ENCODE measurements at places on chromosomes 4 and X.

GRCh38 chr4:82415922-82416365 is 14.3 kb downstream of the HNRNPDL start:
- DNase-seq = no peak

DNA sequence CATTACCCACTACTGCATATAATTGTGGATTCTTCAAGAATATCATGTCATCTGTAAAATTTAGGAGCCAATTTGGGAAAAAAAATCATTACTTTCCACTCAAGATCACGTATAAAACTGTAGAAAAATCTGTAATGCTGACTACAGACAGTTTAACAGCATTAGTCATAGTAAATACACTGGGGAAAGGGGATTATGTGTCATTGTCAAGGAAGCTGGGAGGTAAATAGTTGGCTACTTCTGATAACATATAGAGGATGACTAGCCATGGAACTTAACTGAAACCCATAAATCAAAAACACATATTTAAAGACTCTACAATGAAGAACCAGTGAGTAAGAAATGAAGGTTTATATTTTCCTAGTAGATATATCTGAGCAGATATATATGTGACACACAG is 1666.4 kb upstream of the IGFBP7 start:
- peak; percentile 57 for DNase-seq

GRCh38 chrX:53583571-53583970 is 102.9 kb downstream of the HUWE1 start:
- DNase-seq = no peak

GRCh38 chr4:39527296-39528060 is at the start of gene UGDH:
Gene UGDH, minus strand, starts transcription at chr4:39527439. Its CDS starts 5,927 bp downstream, at chr4:39521512.
- peak; percentile 98 for DNase-seq

GRCh38 chr4:140326395-140326993 is 47.0 kb upstream of the SCOC start:
- no peak for DNase-seq

- no peak for DNase-seq
Observed at GRCh38 chrX:40199704-40200103, 101.9 kb upstream of the BCOR start.

GRCh38 chr4:138053641-138054301 is 188.4 kb downstream of the SLC7A11 start:
- peak; percentile 68 for DNase-seq

DNA sequence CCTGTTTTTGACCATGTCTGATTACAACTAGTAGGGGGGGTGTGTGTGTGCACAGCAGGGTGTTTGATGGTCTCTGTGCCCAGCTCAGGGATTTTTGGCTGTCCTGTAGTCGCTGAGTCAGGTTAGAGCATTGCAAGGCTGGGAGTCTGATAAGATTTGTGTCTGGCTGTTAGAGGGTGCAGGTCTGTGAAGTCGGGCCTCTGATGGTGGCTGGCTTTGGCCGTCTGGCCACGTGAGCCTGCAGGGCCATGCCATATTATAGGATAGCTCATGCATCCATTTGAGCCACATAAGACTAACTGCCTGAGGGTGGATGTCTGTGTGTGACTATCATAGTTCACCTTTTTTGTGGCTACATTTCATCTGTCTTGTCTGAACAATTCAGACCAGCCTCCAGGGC is 4.9 kb downstream of the PORCN start:
- no peak for DNase-seq

- DNase-seq = no peak
Observed at GRCh38 chrX:39580043-39580442, 517.7 kb downstream of the BCOR start.

DNA sequence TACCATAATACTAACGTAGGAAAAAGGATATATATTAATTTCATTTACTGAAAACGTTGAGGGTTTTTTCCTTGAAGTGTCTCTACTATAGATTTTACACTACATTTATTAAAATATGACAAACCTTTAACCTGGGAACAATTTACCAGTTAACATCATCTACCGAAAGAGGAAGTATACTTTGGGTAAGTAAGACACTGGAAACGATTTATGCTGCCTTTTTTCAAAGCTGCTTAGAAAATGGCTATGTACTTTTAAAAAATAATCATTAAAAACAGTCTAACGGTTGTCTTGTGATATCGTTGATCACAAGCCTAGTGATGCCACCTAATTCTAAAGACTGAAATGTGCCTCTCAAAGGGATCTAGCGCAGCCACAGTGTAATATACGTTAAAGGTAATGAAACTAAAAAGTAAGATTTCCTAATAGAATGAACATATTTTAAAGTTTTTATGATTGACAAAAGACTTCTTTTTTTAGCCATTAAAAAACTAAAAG is 50.4 kb downstream of the STX18 start:
- no peak for DNase-seq

GRCh38 chr4:174532445-174532844 is 10.2 kb upstream of the HPGD start:
- DNase-seq = no peak

GRCh38 chr4:153034681-153035080 is 98.6 kb downstream of the FHDC1 start:
- no peak for DNase-seq

GRCh38 chr4:52298444-52298843 is 247.3 kb downstream of the SPATA18 start:
- no peak for DNase-seq

DNA sequence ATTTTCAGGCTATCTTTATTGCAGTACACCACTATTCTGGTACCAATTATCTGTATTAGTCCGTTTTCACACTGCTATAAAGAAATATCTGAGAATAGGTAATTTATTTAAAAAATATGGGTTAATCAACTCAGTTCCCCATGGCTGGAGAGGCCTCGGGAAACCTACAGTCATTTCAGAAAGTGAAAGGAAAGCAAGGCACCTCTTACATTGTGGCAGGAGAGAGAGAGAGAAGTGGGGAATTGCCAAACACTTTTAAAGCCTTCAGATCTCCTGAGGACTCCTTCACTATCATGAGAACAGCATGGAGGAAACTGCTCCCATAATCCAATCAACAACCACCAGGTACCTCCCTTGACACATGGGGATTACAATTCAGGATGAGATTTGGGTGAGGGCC is 54.7 kb downstream of the AMER1 start:
- DNase-seq = no peak

DNA sequence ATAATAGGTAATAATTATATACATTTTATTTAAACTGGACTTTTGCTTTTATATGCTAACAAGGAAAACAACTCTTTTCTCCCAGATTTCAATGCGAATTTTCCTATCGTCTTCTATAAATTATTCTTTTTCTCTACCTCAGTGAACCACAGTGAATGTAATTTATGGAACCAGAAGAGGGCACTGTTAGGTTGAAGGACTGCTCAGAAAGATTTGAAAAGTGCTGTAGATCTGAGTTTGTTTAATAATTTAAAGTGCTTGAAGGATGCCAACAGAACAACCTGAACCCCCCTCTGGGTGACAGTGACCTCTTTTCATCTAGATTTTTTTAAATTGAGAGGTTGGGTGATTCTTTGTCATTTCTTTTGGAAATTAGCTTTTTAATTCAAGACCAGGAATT is 54.9 kb downstream of the PHOX2B start:
- peak; percentile 3 for DNase-seq

DNA sequence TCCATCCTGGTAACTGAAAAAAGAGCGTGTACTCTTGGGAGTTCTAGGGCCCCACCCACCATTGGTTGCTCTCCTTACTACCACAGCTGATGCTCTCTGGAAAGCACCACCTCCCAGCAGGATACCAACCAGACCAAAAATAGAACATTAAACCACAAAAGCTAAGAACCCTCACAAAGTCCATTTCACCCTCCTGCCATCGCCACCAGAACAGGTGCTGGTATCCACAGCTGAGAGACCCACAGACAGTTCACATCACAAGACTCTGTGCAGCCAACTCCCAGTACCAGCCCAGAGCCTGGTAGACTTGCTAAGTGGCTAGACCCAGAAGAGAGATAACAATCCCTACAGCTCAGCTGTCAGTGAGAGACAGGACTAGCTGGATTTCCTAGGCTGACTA is 240.6 kb downstream of the PABPC4L start:
- no peak for DNase-seq

DNA sequence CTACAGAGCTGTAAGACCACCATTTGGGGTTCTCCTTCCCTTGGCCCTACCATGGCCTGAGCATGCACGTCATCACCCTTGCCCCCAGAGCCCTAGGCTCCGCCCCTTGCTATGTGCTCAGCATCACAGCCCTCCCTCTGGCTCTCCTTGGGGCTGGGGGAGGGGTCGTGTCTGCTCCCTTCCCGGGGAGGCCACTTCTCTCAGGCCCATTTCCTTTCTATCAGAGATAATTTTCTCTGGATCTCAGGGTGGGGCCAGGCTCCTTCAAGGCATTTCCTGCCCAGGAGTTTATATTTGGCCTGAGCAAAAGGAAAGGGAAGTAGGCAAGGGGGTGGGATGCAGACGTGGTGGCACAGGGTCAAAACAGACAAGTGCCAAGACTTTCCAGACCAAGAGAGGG is 55.9 kb downstream of the STARD8 start:
- no peak for DNase-seq

DNA sequence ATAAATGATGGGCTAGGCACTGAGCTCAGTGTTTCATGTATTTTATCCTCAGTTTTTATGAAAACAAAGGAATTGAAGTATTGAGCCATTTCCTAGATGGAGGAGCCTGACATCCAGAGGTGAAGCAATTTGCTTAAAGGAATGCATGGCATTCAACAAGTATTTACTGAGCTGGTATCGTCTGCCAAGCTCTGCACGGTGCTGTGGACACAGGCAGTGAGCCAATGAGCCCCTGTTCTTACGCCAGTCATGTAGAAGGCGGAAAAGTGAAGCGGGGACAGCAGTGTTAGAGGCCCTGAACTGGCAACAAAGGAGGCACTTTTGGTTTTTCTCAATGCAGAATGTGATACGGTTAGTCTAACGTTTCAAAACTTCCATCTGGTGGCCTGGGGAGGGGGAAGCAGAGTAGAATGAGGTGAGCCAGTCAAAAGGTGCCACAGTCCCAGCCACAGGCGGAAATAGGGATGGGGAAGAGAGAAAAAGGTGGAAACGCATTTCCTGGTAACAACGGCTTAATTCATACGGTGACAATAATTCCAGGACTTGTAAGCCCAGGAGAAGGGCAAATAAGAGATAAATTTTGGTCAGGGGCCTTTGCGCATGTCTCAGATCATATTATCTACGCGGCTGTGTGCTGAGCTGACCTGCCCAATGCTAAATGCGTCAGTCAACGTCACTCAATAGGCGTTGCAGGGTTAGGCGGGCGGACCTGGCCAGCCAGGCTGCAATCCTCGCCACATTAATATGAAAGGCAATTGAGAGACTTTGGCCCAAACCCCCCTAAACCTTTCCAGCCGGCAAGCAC is 133.9 kb downstream of the AFAP1 start:
- DNase-seq = peak; percentile 85

DNA sequence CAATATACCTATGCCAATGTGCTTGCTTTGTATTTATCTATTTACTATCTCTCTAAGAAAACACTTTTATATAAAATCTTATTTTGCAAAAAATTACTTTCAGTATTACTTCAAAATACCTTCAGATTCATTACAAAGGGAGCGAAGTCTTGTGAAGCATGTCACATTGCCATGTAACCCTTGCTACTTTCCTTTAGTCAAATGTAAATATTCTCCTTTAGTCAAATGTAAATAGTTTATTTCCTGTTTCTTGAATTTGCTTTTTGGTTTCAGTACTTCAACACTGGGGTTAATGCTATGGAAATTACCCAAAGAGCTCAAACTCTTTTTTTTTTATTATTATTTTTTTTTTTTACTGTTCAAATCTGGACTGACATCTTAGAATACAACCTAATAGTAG is 383.3 kb downstream of the GRXCR1 start:
- no peak for DNase-seq

DNA sequence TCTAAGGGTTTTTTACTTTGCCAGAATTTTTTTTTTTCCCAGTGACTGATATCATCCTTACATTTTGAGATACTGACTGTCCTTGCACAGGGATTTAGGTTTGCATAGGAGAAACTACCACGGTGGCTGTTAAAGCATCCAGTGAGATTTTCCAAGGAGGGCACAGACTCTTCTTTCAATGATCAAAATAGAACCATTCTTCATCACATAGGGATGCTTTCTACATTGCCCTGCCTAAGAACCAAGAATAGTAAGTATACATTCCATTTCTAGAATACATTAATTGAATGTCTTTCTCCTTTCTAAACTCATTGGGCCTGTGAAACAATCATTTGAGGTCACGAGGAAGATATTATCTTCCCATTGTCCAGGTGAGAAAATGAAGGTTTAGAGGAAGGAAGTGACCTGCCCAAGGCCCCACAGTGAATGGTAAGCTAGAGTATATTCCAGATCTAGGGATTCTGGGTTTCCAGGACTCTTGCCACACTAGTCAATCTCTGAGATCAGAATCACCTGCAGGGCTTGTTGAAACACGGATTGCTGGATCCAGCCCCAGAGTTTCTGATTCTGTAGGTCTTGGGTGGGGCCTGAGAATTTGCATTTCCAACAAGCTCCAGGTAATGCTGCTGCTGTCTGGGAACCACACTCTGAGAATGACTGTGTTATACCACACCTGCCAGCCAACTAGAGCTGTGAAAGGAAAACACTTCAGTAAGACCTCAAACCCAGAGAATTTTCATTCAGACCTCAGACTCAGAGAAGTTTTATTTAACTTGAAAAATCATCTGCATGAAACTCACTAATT is 17.7 kb upstream of the TMEM154 start:
- DNase-seq = no peak

DNA sequence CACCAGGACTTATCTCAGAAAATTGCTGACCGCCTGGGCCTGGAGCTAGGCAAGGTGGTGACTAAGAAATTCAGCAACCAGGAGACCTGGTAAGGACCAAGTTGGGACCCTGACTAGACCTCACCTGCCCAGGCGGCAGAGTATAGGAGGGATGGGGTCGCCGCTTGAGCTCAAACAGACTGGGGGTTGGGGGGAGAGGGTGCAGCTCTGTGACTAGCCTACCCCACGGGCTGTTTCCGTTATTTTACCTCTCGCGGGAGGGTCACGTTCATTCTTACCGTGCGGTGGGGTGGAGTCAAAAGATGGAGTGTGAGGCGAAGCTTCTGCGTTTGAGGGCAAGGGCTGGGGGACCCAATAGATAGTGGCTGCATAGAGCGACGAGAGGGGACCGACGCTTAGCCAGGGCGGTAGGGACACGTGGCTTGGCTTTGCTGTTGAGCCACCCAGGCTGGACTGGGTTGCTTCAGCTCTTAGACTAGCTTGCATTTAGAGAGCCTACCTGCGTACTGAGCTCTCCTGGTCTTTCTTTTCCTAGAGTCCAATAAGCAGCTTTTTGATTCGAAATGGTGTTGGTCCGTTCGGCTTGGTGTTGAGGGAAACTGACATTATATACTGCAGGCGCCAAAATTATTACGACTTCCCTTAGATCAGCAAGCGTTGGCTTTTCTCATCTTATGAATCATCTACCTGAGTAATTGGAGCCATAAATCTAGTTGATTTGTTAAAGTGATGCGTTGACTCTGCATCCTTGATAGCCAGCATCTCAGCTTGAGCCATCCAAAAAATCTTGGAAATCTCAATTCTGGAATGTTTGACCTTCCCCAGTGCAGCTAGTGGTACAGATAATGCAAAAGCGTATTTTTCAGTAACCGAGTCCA is 591 bp downstream of the PRPS1 start:
- no peak for DNase-seq

- DNase-seq = no peak
Observed at GRCh38 chrX:72461766-72462165, 110.9 kb downstream of the HDAC8 start.

- DNase-seq = no peak
Observed at GRCh38 chr4:74524985-74525384, 80.0 kb downstream of the AREG start.

Data from AG04450 (cell line).